A673 (cell line): ENCODE measurements at places on chromosomes 13 and 19.

GRCh38 chr13:70960841-70961443 lies 852.7 kb upstream of the KLHL1 start:
- DNase-seq, result peak; percentile 44

DNA sequence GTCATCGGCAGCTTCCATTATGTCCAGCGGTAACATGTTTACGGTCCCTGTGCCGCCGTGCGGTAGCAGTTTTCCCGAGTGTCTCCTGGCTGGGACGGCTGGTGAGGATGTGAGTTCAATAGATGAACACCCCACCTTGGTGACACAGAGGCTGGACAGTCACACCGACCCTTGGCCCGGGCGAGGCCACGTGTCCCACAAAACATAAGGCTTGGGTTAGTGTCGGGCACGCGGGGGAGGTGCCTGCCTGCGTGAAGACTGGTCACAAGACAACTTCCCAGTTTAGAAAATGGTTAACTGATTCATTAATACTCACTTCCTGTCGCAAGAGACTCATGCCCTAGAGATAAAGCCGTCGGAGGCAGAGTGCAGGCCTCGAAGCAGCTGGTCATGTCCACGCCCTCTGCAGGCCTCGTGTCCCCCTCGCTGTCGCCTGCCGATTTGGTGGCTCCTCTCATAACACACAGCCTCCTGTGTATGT lies 17.2 kb downstream of the RASA3 start:
- DNase-seq, result no peak

DNA sequence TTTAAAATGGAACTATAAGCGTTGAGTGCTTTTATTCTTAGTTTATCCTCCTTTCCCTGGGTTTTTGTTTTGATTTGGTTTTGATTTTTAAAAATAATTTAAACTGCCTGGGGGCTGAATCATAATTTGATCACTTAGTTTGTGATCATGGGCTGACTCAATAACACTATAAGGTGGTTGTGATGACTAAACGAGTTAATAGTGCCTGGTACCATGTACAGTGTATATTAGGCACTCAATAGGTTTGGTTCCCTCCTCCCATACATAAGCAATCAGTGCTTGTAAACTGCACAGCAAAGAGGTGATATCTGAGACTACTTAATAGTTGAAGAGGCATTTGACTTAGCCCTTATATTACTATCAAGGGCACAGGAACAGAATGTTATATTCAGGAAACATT lies 200.9 kb upstream of the RFC3 start:
- DNase-seq, result no peak

DNA sequence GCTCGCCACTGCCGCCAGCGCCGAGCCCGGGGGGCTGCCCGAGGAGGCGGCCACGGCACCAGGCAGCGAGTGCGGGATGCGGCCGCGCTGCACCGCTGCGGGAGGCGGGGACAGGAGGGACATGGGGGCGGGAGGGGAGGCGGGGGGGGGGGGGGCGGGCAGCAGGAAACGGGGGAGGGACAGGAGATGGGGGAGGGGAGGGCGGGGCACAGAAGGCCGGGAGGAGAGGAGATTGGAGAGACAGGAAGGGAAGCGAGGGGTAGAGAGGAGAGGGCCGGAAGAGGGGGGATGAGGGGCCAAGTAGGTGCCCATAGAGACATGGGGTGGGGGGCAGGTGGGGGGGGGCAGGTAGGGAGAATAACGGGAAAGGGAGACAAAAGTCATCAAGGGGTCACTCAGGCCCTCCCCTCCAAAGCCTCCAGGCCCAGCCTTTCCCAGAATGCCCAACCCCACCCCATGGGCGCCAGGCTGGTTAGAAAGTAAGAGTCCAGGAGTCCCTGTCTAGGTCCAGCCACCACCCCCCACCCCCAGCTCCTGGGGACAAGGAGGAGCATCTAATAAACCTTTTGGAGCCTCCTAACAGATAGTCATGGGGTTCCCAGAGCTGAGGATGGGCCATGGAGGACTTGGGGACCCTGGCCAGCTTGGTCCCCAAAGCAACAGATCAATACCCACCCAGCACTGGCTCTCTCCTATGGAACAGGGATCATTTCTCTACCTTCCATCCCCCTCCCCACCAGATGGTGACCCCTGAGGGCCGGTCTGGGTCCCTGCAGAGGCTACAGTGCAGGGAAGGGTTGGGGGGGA lies 9.5 kb downstream of the NR2F6 start:
- peak; percentile 77 for DNase-seq

- no peak for DNase-seq
These were observed 173.9 kb downstream of the FLT1 start for GRCh38 chr13:28320884-28321574.

- DNase-seq, result no peak
These were observed 8.1 kb downstream of the RPS9 start for GRCh38 chr19:54208784-54209057.

DNA sequence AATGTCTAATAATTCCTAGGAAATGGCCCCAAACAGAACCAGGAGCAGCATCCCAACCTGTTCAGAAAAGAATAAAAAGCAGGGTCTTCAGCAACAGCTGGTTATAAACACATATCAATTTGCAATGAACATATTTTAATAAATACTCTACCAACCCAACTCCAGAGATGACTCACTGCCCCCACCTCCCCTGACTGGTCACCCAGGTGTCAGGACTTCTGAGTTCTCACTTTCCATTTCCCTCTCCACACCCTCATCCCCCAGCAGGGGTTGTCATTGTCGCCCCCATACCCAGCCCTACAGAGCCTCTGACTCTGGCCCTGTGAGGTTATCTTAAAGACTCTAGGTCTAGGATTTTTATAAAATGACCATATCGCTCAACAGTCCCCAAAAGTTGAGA lies 6.9 kb downstream of the SERPINE3 start:
- DNase-seq, result no peak

DNA sequence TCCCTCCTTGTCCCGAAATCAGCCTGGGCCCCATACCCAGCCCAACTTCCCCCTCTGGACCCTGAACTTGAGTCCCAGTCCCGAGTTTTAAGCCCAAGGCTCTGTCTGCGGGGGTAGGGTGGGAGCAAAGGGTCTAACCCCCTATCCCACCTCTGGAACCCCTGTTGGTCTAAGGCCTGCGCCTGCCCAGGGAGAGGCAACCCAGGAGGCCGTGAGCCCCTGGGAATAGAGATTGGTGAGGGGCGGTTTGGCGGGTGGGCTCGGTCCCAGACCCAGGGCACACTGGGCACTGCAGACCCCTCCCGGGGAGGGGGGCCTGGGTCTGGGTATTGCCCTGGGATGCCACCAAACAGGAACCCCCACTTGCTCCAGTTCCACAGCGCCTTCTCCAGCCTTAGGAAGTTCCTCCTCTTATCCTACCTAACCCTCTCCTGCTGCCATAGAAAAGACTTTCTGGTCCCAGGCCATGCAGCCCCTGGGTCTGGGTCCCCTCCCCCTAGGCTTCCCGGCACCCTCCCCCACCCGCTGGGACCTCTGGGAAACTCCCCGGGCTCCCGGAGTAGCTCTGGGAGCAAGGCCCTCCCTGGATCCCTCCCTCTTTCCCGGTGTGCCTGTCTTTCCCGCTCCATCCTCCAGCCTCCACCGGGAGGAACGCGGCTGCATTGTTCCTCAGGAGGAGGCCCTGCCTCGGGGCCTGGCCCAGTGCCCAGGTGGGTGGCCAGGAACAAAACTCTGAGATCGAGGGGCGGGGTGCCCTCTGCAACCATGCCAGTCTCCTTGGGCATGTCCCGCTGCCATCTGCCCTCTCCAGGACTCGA lies 33.6 kb upstream of the NANOS3 start:
- peak; percentile 65 for DNase-seq

DNA sequence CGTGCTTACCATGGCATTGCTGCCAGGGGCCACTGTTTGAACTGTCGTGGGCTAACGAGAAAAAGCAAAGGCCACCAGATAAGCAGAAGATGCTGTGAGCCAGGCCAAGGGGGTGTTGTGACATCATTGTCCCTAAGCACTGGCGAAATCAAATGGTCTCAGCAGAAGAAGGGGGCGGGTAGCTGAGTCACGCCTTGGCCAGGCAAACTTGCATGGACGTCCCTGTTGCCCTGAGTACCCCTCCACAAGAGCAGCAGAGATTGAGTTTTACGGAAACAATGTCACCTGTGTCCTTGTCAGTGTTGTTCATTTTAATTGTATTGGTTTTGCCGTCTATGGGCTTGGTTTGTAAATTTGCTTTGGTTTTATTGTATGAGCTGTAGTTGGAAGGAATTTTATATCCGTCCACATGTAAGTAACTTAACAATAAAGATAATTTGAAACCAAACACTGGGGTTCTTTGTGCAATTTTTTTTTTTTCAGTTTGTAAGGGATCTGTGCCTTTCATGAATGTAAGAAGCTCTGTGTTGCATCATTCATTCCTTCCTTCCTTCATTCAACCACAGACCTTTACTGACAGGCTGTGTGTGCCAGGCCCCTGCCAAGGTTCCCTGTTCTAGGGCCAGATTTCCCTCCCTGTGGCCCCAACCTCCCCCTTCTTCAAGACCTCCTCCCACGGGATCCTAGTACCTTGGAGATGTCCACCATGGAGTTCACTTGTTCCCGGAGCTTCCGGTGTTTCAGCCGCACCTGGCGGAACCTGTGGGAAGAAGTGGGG lies 12.3 kb downstream of the KCNN4 start:
- no peak for DNase-seq

GRCh38 chr19:24032651-24033050 lies 54.3 kb upstream of the ZNF254 start:
- no peak for DNase-seq

GRCh38 chr19:18608805-18609716 lies 2.5 kb upstream of the CRLF1 start:
- DNase-seq, result no peak

DNA sequence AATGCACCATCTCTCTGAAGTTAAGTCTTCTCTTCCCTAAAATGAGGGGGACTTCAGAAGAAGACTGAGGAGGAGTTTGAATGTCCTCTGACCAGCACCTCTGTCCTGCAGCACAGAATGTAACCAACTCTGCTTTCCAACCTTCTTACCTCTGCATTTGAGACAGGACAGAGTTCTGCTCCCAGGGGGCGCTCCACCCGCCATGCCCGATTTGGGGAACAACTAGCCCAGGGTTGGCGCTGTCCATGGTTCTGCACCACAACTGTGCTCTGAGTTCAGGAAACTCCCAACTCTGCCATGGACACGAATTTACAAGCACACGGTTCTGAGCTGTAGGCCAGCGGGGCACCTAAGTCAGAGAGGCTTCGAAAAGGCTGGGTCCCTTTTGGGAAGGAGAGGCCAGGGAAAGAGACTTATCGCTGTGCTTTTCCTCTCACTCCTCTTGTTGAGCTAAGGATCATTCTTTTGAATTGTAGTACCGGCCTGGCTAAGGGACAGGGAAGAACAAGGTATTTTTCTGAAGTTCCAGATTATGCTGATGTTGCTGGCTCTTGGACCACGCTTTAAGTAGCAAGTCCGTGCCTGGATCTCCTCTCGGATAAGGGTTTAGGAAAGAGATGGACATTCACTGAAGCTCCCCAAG lies 22.2 kb downstream of the SIGLEC5 start:
- peak; percentile 83 for DNase-seq

DNA sequence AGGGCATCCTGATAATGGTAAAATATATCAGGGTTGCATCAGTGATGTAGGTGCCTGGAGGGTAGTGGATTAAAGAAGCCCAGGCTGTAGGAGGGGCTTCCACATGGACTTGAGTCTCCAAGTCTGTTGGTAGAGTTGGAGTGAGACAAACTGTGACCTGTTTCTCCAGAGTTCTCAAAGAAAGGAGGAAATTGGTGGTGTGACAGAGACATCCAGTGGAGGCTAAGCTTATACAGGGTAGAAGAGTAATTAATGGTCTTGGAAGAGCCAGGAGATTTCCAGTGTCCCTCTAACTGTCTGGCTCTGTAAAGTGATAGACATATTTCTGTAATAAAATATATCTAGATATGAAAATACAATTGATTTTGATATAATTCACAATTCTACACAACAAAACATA lies 61.1 kb downstream of the GPC5 start:
- DNase-seq, result no peak
